SHP77 (cell line): ENCODE measurements at places on chromosomes 3 and 15.

GRCh38 chr3:187968883-187969580 lies 184.9 kb upstream of the LPP start:
- DNase-seq: no peak

DNA sequence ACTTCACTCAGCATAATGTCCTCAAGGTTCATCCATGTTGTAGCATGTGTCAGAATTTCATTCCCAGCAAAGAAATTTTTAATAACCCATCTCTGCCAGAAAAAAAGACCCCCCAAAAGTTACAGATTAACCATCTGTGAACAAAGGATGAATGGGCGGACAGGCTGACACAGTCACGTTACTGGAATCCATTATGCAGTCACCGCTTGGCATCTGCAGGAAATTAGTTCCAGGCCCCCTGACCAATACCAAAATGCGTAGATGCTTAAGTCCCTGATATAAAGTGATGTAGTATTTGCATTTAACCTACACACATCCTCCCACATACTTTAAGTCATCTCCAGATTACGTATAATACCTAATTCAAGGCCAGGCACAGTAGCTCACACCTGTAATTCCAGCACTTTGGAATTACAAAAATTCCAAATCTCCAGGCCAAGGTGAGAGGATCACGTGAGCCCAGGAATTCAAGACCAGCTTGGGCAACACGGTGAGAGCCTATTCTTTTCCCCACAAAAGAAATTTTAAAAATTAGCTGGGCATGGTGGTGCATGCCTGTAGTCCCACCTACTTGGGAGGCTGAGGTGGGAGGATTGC lies 1.5 kb upstream of the SLC12A8 start:
- no peak for DNase-seq

DNA sequence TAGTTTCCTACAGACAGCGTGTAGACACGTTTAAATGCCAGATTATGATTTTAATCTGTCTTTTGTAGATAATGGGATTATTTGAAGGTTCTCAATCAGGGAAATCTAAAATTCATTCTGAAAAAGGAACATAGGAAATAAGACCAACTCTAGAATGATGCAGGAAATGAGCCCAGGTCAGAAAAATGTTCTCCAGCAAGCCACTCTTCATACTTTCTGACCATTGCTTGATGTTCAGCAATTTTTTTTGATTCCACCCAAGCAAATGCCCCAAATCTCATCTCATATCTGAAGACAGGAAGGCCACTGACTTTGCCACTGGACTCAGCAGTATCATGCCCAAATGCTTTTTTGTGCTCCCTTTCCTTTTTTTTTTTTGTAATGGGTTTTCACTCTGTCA lies 373.4 kb downstream of the LPP start:
- DNase-seq: no peak

- DNase-seq: no peak
These were observed 18.3 kb upstream of the PKM start for GRCh38 chr15:72249142-72249810.

- DNase-seq: no peak
These were observed 87.1 kb downstream of the ARNT2 start for GRCh38 chr15:80491163-80491847.

GRCh38 chr3:49500732-49501609 lies 30.9 kb downstream of the DAG1 start:
- no peak for DNase-seq

- no peak for DNase-seq
These were observed 20.2 kb downstream of the RYR3 start for GRCh38 chr15:33330931-33331330.

GRCh38 chr3:49839193-49839809 lies 17.1 kb downstream of the TRAIP start:
- DNase-seq: peak; percentile 41

- peak; percentile 91 for DNase-seq
These were observed 72.4 kb downstream of the TBC1D2B start for GRCh38 chr15:78004919-78005634.

GRCh38 chr15:20294651-20295237 lies 246.9 kb downstream of the GOLGA6L6 start:
- no peak for DNase-seq

GRCh38 chr3:59696783-59697182 lies 647.0 kb upstream of the CFAP20DC start:
- DNase-seq: no peak

GRCh38 chr3:45980819-45981218 lies 14.8 kb downstream of the FYCO1 start:
- DNase-seq: no peak

DNA sequence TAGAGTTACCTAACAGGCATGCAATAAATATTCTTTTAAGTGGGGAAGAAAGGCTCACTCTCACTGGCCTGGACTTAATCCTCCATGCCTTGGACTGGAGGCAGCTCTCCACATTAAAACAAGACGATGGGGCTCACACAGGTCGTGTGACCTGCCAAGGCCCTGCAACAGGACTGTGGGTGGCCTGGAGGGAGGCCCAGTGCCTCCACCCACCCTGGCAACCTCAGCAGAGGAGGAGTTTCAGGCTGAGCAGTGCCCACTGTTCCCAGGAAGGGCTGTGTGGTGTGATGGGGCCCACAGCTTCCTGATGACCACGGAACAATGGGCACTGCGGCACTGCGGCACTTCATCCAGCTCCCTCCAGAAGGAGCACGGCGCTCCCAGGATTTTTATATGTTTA lies 5.5 kb downstream of the UROC1 start:
- no peak for DNase-seq

DNA sequence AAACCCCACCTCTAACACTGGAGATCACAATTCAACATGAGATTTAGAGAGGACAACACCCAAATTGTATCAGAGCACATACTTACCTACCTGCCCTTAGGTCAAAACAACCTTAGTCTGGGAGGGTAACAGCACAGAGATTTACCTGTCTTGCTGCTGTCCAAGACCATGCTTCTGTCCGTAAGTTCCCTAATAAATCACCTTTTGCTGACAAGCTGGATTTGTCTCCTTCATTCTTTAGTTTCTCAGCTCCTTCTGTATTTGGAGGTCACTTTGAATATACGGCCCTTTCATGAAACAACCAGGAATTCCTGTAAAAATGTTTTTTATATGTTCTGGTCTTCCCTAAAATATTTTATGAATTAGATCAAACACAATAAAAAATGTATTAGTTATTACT lies 1.6 kb upstream of the ABHD5 start:
- no peak for DNase-seq

GRCh38 chr15:97563516-97563915 lies 397.0 kb upstream of the ARRDC4 start:
- no peak for DNase-seq

GRCh38 chr3:41477399-41478014 lies 278.2 kb downstream of the CTNNB1 start:
- DNase-seq: no peak

GRCh38 chr3:80606073-80606472 lies 838.3 kb upstream of the ROBO1 start:
- DNase-seq: no peak

DNA sequence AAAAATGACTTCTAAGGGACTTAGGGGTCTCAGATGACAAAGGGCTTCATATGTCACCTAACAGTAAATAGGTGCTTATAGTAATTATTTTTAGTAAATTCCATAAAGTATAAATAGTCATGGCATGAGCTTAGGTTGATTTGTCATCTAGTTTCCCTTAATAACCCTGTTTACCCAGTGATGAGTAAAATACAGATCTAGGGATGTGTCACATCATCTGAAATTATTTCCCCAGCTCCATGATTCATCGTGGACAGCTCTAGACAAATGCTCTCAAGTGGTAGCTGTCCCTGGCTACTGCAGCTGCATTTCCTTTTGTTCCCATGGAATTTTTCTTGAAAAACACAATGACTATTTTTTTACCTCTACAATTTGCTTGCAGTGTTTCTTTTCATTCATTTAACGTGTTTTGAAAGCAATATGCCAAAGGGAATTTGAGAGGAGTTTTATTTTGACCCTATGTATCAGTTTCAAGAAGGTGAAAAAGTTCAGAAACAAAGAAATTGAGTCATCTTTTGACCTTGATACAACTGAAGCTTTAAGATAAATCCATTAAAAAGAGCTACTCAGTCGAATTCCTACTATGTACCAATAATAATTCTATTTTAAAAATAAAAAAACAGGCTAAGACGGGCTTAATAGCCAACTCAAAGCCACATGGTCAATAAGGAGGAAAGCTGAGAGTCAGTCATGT lies 241.6 kb downstream of the KCNMB2 start:
- DNase-seq: peak; percentile 57

GRCh38 chr3:122169911-122170310 lies 13.6 kb upstream of the CASR start:
- DNase-seq: no peak

- no peak for DNase-seq
These were observed 11.7 kb upstream of the CP start for GRCh38 chr3:149233323-149233722.

DNA sequence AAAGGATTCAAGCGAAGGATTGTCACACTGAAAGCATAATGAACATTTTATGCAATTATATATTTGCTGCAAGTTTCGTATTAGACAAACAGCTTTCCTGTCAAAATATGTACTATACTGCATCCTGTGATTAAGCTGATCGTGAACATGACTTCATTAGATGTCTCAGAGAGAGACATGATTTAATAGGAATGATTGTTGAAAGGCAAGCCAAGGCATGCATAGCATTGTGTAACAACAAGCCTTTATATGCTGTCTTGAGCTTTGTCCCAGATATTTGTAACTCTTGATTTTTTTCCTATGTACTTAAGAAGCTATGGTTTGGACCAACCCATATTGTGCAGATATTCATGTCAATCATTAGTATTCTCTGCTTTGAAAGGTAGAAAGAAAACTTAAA lies 309.1 kb downstream of the KCNH8 start:
- no peak for DNase-seq

DNA sequence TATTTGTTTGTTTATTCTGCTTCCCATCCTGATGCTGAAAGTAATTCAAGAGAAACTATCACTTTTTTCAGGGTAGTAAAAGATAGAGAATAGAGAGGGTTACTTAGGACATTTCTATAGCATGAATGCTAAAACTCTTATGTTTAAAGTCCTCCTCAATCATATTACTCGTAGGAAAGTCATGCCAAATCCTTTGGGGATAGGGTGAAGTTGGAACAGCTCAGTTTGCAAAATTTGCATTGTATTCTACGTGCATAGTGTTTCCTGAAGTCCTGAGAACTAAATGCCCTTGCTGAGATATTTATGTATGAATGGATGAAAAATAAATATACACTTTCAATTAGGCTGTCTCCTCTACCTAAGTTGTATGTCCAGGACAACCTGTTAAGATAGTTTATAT lies 14.6 kb downstream of the PLSCR5 start:
- no peak for DNase-seq

GRCh38 chr3:135495891-135496290 lies 469.6 kb upstream of the PPP2R3A start:
- DNase-seq: no peak

GRCh38 chr3:23810343-23811184 lies 4.8 kb downstream of the UBE2E1 start:
- peak; percentile 64 for DNase-seq

- no peak for DNase-seq
These were observed 338.9 kb upstream of the TMCO5A start for GRCh38 chr15:37595426-37595970.

GRCh38 chr3:24245056-24245455 lies 249.6 kb downstream of the THRB start:
- no peak for DNase-seq

DNA sequence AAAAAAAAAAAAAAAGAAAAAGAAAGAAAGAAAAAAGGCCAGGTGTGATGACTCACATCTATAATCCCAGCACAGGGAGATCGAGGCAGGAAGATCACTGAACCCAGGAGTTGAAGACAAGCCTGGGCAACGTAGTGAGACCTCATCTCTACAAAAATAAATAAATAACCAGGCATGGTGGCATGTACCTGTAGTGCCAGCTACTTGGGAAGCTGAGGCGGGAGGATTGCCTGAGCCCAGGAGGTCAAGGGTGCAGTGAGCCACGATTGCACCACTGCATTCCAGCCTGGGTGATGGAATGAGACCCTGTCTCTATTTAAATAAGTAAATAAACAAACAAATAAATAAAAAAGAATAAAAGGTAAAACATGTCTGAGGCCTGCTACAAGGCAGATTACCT lies 39.3 kb upstream of the LACTB start:
- no peak for DNase-seq

DNA sequence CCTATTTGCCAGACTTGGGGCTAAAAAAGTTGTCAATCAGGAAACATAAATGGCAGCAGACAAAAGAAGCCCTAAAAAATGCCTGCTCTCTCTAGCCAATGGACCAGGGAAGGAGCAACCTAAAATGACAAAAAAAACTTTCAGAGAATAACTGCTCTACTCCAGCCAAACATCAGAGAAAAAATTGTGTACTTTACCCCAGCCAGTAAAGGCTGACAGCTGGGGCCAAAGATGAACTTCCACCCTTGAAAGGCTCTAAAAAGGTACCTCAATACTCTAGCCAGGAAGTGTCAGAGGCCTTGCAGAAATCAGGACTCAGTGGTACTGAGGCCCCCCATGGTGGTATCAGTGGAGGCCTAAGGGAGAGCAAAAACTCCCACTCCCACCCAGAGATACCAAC lies 18.4 kb downstream of the C3orf70 start:
- DNase-seq: no peak

DNA sequence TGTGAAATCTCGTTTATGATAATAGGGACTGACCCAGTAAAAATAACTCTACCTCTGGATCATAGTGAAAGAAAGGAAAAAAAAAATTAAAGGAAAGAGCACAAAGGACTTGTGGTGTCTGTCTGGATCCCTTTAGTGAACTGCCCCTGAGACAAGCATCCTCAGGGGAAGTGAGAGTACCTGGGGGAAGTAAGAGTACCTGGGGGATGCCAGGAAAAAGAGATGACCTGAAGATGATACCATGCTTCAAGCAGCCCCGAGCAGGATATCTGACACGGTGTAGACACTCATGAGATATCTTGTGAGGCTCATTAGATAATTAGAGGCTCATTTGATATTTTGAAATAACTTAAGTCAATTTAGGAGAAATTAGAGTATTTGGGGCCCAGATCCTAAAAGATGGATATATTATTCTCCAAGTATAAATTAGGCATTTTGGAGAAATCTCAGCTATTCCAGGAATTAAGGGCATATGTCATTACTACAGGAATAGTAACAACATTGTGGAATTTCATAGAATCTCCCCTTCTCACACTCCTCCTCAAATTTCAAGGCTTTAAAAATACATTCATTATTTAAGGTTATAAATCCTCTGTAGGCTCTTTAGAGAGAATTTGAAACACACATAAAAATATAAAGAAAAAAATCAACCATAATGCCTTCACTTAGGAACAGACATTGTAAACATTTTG lies 36.3 kb upstream of the PSMD6 start:
- no peak for DNase-seq

- no peak for DNase-seq
These were observed 239.3 kb upstream of the ZNF717 start for GRCh38 chr3:76024640-76025039.

GRCh38 chr3:160588023-160588422 lies 22.7 kb upstream of the KPNA4 start:
- DNase-seq: no peak
